Stimulated activated naive CD8-positive, alpha-beta T cell treated with anti-CD3 and anti-CD28 coated beads, Interleukin-15, Interleukin-2, amounts not matched to agents 100 U/mL and 50 U/mL, for 24 hours (primary cell): ENCODE measurements at places on chromosomes 2 and 18.

DNA sequence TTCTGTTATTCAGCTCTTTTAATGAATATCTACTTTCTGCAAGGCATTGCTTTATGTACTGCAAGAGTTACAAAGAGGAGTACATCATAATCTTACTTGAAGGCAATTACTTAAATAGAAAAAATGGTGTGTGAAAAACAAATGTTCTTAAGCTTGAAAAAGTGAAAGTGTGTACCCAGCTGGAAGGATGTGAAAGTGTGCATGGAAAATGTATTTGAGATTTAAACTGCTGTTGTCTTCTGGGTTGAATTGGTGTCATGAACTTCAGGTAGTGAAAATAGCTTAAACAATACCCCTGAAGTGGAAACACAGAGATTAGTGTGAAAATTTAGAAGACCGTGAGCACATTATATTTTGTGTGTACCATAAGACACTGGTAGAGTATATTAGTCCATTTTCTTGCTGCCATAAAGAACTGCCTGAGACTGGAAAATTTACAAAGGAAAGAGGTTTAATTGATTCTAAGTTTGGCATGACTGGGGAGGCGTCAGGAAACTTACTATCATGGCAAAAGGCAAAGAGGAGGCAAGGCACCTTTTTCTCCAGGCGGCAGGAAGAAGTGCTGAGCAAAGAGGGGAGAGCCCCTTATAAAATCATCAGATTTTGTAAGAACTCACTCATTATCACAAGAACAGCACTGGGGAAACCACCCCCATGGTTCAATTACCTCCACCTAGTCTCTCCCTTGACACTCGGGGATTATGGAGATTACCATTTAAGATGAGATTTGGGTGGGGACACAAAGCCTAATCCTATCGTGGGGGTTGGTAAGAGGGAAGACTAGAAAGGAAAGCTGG is 38.8 kb downstream of the SCN2A start:
- DNase-seq: no peak

GRCh38 chr18:41820784-41821183 is 134.2 kb upstream of the PIK3C3 start:
- no peak for DNase-seq

DNA sequence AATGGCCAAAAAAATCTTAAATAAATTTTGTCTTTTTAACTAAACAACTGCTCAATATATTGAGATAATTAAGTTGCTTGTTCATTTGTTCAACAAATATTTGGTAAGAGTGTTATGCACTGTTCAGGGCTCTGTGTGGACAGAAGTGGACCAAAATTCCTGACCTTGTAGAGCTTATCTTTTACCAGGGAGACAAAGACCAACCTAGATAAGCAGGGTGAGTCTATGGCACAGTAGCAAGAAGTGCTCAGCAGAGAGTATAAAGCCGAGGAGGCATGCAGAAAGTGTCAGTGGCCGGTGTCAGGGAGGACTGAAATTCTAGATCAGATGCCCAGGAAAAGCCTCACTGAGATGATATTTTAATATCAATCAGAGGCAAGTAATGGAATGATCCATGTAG is 2.6 kb downstream of the RAB27B start:
- no peak for DNase-seq

GRCh38 chr2:136383167-136383566 is 265.2 kb upstream of the CXCR4 start:
- no peak for DNase-seq

DNA sequence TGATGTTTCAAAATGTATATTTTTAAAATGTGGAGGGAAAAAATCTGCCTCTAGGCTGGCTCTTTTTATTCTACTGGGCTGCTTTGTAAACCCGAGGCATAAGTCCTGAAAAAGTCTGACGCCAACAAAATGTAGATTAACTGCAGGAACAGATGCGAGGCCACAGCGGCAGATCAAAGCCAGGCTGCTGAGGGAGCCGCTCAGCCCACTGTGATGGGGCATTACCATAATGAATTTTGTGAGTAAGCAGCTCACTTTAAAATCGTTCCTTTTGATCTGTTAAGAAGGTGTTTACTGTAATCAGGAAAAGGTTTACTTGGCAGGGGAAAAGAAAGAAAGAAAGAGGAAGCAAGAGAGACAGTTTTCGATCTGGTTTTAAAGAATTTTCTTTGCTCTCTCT is 269.0 kb downstream of the ICOS start:
- no peak for DNase-seq

GRCh38 chr2:40360652-40361051 is 91.2 kb downstream of the SLC8A1 start:
- no peak for DNase-seq

DNA sequence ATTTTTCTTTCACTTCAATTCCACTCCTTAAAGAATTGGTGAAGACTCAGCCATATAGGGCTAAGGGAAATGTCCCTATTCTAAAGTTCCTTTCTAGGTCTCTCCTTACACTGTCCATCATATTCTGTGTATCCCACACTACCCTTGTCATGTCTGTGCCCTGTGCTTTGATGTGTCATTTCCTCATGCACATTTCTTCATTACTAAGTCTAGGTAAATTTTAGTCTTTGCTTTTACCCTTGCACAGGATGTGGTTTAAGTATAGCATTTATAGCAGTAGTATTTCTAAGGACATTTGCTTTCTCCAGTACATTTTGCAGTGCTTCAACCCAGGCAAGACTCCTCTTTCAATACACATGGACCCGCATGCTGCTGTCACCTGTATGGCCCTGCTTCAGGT is 221.5 kb upstream of the ACVR2A start:
- no peak for DNase-seq

GRCh38 chr2:98959810-98960507 is 23.9 kb upstream of the CRACDL start:
- DNase-seq: no peak

- DNase-seq: no peak
Observed at GRCh38 chr2:219430633-219431615, 3.7 kb upstream of the SPEG start.

DNA sequence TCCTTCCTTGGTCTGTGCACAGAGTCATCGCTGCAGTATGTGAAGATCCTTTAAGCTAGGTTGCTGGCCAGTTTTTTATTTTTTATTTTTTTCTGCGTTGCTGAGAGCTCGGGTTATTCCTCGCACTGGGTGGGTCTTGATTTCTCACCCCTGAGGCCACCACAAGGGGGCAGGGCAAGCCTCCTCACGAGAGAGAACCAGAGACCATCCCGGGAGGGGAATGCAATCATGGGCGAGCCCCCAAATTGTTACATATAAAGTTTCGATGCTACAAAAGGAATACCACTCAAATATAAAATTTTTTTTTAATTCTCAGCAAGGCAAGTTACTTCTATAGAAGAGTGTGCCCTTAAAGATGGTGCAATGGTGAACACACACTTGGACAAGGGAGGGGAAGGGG is 24.9 kb downstream of the HTR2B start:
- DNase-seq: peak; percentile 26

GRCh38 chr2:28628506-28628905 is 123.1 kb upstream of the PPP1CB start:
- DNase-seq: no peak

DNA sequence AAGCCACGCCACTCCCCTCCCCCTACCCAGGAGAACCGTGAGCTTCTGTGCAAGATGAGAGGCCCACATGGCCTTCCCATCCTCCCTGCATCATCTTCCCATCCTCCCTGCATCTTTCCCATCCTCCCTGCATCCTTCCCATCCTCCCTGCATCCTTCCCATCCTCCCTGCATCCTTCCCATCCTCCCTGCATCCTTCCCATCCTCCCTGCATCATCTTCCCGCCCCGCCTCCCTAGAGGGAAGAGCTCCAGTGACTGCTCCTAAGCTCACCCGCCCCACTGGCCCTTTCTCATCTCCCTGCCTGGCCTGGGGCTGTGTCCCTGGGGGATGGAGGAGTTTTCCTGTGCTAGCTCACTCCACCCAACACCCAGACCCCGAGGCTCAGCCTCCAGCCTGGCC is 93.3 kb upstream of the ASAP2 start:
- no peak for DNase-seq

DNA sequence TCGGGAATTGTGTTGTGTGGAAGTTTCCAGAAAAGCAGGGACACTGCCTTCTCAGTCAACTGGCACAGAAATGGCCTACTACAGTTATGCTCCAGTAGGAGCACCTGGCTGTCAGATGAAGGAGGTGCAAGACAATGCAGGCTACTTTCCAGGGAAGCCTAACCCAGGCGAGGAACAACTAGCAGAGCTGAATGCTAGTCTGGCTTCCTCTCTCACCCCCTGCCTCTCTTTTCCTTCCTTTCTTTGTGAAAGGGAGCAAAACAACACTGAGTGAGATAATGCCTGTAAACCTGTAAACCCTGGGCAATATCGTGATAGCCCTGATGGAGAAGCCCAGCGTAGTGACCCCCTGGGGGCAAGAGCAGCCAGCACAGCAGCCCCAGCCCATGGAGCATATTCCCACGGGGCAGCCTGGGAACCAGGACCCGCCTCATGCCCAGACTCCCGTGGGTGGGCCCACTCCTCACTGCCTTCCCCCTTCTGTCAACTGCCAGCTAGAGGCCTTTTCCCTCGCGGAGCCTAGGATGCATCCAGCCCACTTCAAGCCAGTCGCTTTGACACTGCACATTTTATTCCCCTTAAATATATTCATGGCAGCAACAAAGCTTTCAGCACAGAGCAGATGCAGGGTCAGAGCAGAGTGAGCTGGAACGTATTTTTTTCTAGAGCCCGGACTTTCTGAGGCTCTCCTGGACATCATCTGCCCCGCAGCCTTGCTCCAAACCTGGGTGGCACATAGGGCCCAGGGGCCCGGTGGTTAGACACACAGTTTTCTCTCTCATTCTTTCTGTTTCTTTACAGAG is 77.0 kb downstream of the PDCL3 start:
- DNase-seq: no peak

DNA sequence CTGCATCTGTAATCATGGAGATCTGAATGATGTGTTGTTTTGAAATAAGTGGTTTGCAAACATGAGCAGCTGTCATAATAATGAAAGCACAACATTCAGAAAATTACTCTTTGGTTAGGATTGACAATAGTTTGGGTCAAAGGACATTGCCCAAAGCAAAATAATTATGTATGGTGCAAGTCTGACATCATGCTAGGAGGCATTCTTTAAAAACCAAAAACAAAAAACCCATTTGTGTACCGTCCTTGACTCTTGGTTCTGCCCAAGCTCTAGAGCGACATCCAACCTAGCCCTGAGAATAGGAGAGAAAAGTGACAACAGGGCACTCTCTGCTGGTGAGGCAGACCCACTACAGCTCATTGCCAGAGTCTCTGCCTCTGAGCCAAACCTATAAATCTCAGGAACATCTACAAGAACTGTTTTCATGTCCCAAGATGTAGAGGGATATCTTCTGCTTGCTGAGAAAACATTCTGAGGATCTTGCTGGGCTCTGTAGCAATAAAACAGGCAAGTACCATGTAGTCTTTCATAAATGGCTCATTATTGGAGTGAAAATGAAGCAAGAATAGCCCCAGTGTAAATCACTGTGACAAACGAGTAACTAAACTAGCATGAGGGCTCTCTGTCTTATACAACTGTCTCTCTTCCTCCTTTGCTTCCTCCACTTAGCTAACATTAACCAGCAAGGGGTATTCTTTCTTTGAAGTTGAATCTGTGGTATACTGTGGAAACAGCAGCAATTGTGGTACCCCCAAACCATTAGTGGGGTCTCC is 266.8 kb upstream of the CXCR4 start:
- DNase-seq: peak; percentile 43

GRCh38 chr2:155792666-155793065 is 539.9 kb downstream of the NR4A2 start:
- no peak for DNase-seq

GRCh38 chr2:234863043-234863934 is 88.5 kb upstream of the SH3BP4 start:
- no peak for DNase-seq

DNA sequence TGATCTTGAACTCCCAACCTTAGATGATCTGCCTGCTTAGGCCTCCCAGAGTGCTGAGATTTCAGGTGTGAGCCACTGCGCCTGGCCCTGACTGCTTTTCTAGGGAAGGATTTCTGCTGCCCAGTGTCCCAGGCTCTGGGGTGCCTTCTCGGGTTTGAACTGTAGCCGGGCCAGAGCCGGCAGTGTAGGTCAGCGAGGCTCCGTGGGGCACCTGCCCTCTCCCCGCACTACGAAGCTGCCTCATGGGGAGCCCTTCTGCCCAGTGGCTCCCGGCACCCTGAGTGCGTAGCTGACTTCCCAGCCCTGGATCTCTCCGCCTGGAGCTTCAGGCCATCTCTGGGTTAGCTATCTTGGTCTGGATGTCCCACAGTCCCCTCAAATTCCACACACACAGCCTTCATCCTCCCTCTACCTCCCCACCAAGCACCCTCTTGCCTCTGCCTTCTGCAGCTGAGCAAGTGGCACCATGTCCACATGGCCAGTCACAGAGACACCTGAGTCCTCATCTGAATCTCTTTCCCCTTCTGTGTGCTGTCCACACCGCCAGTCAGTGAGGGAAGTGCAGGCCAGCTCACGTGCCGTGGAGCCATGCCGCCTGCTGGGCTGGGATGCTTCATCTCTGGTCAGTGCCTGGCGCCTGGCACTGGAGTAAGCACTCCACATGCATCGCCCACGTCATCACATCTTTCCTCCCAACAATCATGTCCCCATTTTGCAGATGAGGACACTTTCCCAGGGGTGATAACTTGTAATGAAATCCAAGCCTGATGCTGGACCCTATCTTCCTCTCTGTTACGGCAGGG is 69.2 kb downstream of the EDAR start:
- no peak for DNase-seq

GRCh38 chr2:98015671-98016070 is 19.9 kb upstream of the TMEM131 start:
- no peak for DNase-seq

GRCh38 chr2:172251231-172251630 is 148.5 kb upstream of the DLX2 start:
- DNase-seq: no peak

GRCh38 chr18:12376034-12376753 is 833 bp downstream of the AFG3L2 start:
- no peak for DNase-seq

DNA sequence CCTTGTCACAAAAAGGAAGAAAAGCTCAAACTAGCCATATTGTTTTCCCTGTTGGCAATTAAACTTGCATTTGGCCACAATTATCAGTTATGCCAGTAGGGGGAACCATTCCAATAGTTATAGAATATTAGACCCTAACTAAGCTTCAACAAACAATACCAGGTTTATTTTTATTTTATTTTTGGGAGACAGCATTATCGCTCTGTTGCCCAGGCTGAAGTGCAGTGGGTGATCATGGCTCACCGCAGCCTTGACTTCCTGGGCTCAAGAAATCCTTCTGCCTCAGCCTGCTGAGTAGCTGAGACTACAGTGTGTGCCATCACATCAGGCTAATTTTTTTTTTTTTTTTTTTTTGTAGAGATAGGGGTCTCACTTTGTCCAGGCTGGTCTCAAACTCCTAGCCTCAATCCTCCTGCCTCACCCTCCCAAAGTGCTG is 102.1 kb downstream of the ATAD2B start:
- peak; percentile 15 for DNase-seq

DNA sequence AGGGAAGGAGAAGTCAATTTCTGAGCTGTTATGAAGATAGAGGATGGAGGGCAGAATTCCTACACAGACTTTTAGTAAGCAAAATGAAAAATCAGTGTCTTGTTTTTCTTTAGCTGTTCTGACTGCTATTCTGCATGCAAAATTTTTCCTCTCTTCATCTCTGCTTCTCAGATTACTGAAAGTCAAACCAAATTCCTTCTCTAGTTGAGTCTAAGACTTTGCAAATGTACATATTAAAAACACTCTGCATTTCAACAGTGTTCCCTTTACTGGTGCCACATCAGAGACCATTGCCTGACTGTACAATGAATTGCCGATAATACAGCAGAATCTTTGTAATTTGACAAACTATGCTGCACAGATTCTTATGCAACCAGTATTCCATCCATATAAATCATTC is 198.8 kb downstream of the EXOC6B start:
- DNase-seq: no peak
